ENCODE measurements at places on chromosomes 1 and 21. TPM values are rescaled to one million over a fixed set of nuclear protein-coding genes. Genes with fewer than 3 reads are reported as not detected.

Gene NBPF6
- total RNA-seq, result not detected

Gene FAM131C
- not detected for total RNA-seq

Gene CD247
- total RNA-seq, result not detected

Gene LAD1
- total RNA-seq, result 0.17 TPM

Gene PCP4L1
- total RNA-seq, result 3.3 TPM

DNA sequence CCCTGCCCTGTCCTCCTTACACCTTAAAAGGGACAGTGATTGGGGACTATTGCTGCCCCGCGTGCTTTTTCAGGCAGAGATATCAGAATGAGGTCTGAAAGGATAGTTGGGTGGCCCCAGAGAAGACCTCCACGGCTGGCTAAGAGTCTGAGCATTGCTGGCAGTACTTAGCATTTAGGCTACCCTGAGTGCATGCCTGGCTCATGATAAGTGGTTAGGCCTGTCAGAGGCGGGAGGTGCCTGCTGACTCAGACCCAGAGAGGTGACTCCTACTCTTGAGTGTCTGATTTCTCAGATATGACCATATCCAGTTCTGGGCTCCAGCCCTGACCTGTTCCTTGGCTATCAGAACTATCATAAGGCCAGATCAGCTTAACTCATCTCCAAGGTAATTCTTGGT, 213.7 kb downstream of the PBX1 start:
- no peak for DNase-seq

DNA sequence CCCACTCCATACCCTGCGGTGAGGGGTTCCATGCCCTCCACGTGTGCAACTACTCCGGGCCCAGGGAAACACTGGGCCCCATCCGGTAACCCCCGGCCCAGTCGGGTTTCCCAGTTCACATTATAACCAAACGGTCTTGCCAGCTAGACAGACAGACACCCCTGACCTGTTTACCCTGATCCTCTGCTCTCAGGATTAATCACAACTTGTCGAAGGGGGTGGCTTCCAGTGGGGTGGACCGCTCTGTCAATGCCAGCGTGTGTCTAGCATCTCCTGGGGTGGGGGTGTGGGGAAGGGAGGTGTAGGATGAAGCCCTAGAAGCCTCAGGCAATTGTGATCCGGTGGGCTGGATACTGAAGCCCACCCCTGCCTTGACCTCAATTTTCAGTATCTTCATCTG, 4.6 kb upstream of the OLIG2 start:
- no peak for DNase-seq

DNA sequence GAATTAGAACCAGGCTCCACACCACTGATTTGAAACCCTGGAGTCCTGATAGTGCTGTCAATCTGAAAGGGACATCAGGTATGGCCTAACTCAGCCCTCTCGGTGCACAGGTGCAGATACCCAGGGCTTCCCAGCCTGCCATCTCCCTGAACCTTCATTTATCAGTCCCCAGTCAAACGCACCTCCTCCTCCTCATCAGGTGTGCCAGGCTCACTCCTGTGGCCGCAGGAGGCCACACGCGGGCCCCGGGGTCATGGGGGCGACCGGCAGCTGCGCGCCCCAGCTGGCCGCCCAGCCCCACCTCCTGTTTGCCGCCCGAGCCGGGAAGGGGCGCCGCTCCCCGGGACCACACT, 572 bp downstream of the FUCA1 start:
- DNase-seq, result no peak

- DNase-seq, result no peak
Observed at GRCh38 chr1:220784751-220785150, 2.0 kb upstream of the MTARC1 start.

DNA sequence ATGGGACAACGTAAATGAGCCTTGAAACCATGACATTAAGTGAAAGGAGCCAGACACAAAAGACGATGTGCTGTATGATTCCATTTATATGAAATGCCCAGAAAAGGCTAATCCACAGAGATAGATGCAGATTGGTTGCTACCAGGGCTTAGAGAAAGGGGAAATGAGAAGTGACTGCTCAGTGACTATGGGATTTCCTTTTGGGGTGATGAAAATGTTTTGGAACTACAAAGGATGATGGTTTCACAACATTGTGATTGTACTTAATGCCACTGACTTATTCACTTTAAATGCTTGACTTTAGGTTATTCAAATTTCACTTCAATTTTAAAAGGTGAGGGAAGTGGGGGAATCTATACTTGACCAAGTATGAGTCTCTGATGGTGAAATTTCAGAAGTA, 414.3 kb downstream of the SETD4 start:
- DNase-seq, result no peak

GRCh38 chr1:19969898-19970660, 9.3 kb downstream of the PLA2G2A start:
- DNase-seq, result no peak

All from esophagus muscularis mucosa (tissue), 4 donors.